Activated naive CD8-positive, alpha-beta T cell treated with anti-CD3 and anti-CD28 coated beads, Interleukin-2, amount 50 U/mL, for 24 hours (primary cell): ENCODE measurements at places on chromosomes 3 and 15.

DNA sequence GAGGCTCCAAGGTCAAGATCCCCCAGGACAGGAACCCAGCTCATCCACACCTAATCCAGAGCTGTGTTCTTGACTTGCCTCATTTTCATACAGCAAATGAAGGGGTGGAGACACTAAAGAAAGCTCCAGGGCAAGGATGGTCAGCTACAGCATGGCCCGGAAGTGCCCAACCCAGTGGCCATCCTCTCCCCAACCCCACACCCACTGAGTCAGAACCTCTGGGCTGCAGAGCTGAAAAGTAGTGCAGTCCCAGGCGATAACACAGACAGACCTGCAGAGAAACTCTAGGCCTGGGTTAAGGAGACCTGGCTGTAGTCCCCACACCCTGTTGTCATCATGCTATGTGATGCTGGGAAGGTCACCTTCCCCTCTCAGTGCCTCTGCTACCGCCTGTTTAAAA, 85.3 kb downstream of the SEMA5B start:
- H3K36me3 ChIP-seq = no peaks in the 10 kb centered on the region
- no peak overlapping the region for H3K4me3 ChIP-seq
- H3K27ac ChIP-seq = no peak overlapping the region
- DNase-seq = no peak

DNA sequence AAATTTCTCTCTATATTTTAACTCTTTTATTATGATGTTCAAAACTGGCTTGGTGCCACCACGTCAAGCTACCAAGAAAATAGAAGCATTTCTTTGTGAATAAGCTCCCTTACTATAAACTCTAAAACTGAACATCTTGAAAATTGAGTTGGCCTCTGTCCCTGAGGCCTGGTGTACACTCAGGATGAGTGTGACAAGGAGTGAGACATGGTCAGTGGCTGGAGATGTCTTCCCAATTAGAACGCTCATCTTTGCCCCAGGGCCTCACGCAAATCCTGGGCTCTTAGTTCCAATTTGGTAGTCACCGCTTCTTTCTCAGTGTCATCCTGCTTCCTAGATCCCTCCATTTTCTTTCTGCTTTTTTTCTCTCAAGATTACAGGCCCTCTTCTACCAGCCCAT, 26.2 kb downstream of the SLC2A2 start:
- no peak overlapping the region for H3K4me3 ChIP-seq
- H3K36me3 ChIP-seq = no peaks in the 10 kb centered on the region
- no peak overlapping the region for H3K27ac ChIP-seq
- H3K27me3 ChIP-seq = no peaks in the 10 kb centered on the region
- peaks cover 3% of the 10 kb centered on the region for H3K4me1 ChIP-seq

DNA sequence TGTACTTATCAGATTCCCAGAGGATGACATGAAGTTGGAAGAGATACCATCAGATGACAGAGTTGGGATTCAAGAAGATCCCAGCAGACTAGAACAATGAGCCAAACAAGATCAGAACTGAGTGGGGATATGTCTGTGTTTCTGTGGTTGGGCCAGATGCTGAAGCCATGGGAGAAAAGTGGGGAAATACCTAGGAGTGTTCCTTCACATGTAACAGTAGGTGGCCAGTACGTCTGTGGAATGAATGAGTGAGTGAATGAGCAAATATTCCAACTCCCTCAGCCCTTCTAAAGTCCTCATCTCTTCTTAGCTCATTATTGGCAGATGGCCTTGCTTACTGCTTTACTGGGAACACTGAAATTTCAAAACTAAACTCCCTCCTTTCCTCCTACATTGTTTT, 32.2 kb upstream of the GREM1 start:
- peaks cover 4% of the 10 kb centered on the region for H3K4me1 ChIP-seq
- no peak for DNase-seq
- peaks cover 3% of the 10 kb centered on the region for H3K27me3 ChIP-seq
- H3K4me3 ChIP-seq = no peak overlapping the region
- no peaks in the 10 kb centered on the region for H3K36me3 ChIP-seq
- no peak overlapping the region for H3K27ac ChIP-seq

DNA sequence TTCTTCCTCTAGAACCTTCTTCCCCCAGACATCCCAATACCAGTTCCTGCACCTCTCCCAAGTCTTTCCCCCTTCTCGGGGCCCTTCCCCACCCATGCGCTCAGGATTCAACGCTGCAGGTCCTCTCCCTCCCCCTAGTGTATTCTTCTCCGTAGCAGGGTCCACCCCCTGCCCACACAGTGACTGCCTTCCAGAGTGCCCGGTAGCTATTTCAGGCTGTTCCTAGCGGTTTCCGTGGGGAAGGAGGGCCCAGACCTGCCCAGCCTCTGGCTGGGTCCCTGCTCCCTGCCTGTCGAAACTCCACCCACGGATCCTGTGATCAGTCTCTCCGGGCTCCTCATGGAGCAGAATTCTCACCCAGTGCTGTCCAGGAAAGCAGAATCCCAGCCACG, 45.2 kb upstream of the SEC61A1 start:
- no peak for DNase-seq
- H3K4me1 ChIP-seq = peaks cover 3% of the 10 kb centered on the region
- H3K4me3 ChIP-seq = no peak overlapping the region
- peaks cover 8% of the 10 kb centered on the region for H3K27me3 ChIP-seq
- H3K36me3 ChIP-seq = no peaks in the 10 kb centered on the region

DNA sequence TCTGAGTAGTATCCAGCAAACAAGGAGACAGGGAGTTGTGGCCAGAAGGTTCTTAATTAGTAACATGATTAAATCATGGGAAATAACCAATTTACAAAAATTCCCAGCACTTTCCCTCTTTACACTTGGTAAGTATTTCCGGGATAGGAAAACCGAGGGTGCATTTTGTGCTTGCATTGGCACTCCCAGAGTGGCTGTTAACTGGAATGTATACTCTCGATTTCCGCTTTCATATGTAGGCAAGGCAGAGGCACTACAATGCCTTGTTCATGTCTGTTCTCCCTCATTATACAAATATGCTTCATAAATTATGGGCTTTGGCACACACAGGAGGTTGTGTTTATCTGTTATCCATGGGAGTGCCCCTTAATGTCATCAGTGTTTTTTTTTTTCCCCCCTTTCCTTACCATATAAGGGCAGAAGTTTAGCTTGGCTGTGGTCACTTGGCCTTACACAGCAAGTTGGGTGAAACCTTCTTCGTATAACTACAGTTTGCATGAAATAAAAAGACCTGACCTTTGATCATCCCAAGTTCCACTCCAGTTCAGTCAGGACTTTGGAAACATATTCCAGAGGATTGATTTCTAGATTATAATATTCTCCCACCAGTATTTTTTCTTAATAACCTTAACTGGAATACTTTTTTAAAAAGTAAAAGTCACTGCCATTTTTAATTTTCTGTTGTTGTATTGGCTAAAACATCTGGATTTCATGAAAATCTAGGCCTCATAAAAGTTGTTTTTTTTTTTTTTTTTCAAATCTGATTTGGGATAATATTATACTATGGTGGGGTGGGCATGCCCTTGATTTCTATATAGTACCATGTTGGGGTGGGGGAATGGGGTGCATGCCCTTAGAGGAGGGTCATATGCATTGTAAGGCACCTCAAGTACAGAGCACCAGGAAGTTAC, 8.9 kb downstream of the TPM1 start:
- peaks cover 10% of the 10 kb centered on the region for H3K27me3 ChIP-seq
- H3K4me1 ChIP-seq = peaks cover 21% of the 10 kb centered on the region
- no peaks in the 10 kb centered on the region for H3K36me3 ChIP-seq

- no peaks in the 10 kb centered on the region for H3K27me3 ChIP-seq
- no peaks in the 10 kb centered on the region for H3K4me1 ChIP-seq
- no peak overlapping the region for H3K4me3 ChIP-seq
- DNase-seq = no peak
Observed at GRCh38 chr3:154819491-154819890, 260.6 kb upstream of the MME start.

DNA sequence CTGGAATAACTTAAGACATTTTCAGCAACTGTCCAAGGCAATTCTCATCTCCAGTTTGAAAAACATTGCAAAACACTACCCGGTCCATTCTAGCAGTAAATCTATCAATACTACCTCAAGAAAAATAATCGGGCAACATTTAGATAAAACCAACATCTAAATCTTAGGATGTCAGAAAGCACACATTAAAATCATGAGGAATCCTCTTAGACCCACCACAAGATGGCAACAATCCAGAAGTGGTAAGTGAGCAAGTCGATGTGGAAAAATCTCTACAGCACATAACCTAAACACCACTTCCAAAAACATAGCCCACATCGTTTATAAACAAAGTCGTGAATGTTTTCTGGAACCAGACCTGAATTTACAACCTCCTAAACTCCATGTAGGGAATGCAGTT, 5.7 kb downstream of the PLCH1 start:
- H3K4me3 ChIP-seq = no peak overlapping the region
- H3K36me3 ChIP-seq = no peaks in the 10 kb centered on the region
- no peak for DNase-seq
- H3K27ac ChIP-seq = no peak overlapping the region
- H3K4me1 ChIP-seq = peaks cover 9% of the 10 kb centered on the region

GRCh38 chr3:123837858-123838257, 46.3 kb downstream of the MYLK start:
- H3K36me3 ChIP-seq = peaks cover 1% of the 10 kb centered on the region
- DNase-seq = no peak
- peaks cover 13% of the 10 kb centered on the region for H3K27me3 ChIP-seq

GRCh38 chr15:92003515-92004067, 150.1 kb downstream of the SLCO3A1 start:
- no peaks in the 10 kb centered on the region for H3K36me3 ChIP-seq
- H3K4me1 ChIP-seq = peaks cover 20% of the 10 kb centered on the region
- no peak for DNase-seq
- H3K4me3 ChIP-seq = no peak overlapping the region
- no peaks in the 10 kb centered on the region for H3K27me3 ChIP-seq

- no peak overlapping the region for H3K4me3 ChIP-seq
- no peak for DNase-seq
- H3K4me1 ChIP-seq = no peaks in the 10 kb centered on the region
- peaks cover 17% of the 10 kb centered on the region for H3K36me3 ChIP-seq
- H3K27ac ChIP-seq = no peak overlapping the region
- H3K27me3 ChIP-seq = no peaks in the 10 kb centered on the region
Observed at GRCh38 chr15:71916834-71917233, 106.5 kb downstream of the NR2E3 start.

- no peak for DNase-seq
- peaks cover 7% of the 10 kb centered on the region for H3K36me3 ChIP-seq
- H3K27me3 ChIP-seq = no peaks in the 10 kb centered on the region
- H3K4me3 ChIP-seq = no peak overlapping the region
- peaks cover 67% of the 10 kb centered on the region for H3K4me1 ChIP-seq
- H3K27ac ChIP-seq = peak overlapping the region; percentile 53
Observed at GRCh38 chr3:33430061-33430460, 10.1 kb downstream of the UBP1 start.

DNA sequence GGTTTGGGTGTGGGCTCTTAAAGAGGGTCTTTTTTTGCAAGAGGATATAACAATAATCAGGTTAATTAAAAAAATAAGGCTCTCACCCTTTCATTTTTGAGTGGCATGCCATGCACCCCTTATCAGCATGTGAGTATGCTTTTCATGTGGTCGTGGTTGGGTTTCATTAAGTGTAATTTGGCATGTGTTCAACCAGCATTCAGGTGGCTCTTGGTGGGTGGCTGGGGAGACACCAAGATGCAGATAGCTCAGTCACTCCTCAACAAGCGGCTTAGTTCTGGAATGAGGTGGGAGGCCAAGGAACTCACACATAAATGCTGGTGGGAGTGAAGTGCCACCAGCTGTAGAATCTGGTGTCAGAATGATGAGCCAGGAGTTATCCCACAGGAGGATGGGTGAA, 66.8 kb downstream of the FLNB start:
- H3K4me1 ChIP-seq = peaks cover 38% of the 10 kb centered on the region
- H3K27ac ChIP-seq = no peak overlapping the region
- H3K36me3 ChIP-seq = peaks cover 13% of the 10 kb centered on the region
- no peaks in the 10 kb centered on the region for H3K27me3 ChIP-seq

- DNase-seq = no peak
- H3K4me3 ChIP-seq = no peak overlapping the region
- H3K36me3 ChIP-seq = peaks cover 59% of the 10 kb centered on the region
- no peaks in the 10 kb centered on the region for H3K27me3 ChIP-seq
Observed at GRCh38 chr15:57288926-57289580, 87.3 kb upstream of the CGNL1 start.

GRCh38 chr15:43465100-43465499, 27.9 kb downstream of the TP53BP1 start:
- H3K27ac ChIP-seq = no peak overlapping the region
- no peaks in the 10 kb centered on the region for H3K27me3 ChIP-seq
- H3K4me1 ChIP-seq = peaks cover 3% of the 10 kb centered on the region
- no peak for DNase-seq
- H3K4me3 ChIP-seq = no peak overlapping the region

DNA sequence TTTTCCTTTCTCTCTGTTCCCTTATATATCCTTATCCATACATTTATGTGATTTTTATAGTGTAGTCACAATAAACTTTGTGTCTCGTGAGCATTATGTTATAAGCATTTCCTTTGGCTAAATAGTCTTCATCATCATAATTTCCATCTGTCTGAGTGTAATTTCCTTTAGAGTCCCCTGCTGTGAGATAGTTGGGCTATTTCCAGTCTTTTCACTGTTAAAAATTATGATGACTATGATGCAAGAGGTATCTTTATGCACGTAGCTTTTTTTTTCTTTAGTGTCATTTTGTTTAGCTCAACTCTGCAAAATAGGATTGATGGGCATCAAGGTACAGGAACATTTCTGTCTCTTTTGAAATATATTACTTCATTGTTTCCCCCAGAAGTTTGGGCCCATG, 26.9 kb upstream of the CA12 start:
- H3K36me3 ChIP-seq = no peaks in the 10 kb centered on the region
- H3K4me3 ChIP-seq = no peak overlapping the region
- peaks cover 11% of the 10 kb centered on the region for H3K4me1 ChIP-seq
- no peak overlapping the region for H3K27ac ChIP-seq

DNA sequence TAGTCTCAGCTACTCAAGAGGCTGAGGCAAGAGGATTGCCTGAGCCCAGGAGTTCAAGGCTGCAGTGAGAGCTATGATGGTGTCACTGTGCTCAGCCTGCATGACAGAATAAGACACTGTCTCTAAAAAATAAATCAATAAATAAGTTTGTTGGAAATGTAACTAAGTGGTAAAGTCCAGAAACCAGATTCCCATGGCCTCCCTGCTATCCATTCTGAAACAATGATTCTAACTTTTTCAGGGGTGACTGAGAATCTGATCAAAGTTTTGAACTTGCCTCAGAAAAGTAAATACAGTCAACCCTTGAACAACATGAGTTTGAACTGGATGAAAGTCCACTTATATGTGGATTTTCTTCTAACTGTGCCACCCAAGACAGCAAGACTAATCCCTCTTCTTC, 86.2 kb downstream of the NBEAL2 start:
- no peak overlapping the region for H3K27ac ChIP-seq
- peaks cover 4% of the 10 kb centered on the region for H3K4me1 ChIP-seq
- no peak for DNase-seq
- H3K27me3 ChIP-seq = no peaks in the 10 kb centered on the region
- peaks cover 37% of the 10 kb centered on the region for H3K36me3 ChIP-seq

- no peaks in the 10 kb centered on the region for H3K4me1 ChIP-seq
- H3K4me3 ChIP-seq = no peak overlapping the region
- H3K36me3 ChIP-seq = no peaks in the 10 kb centered on the region
- no peaks in the 10 kb centered on the region for H3K27me3 ChIP-seq
- no peak overlapping the region for H3K27ac ChIP-seq
- no peak for DNase-seq
Observed at GRCh38 chr3:90054311-90054710, 946.9 kb downstream of the EPHA3 start.
